ENCODE measurements at places on chromosomes 5 and 9. TPM values are rescaled to one million over a fixed set of nuclear protein-coding genes. Genes with fewer than 3 reads are reported as not detected.

The TMEM174 gene
- polyA plus RNA-seq, result not detected

The PRDM9 gene
- not detected for polyA plus RNA-seq

The IL9 gene
- polyA plus RNA-seq, result not detected

The FSD1L gene
- polyA plus RNA-seq, result 1.8 TPM

The PTPRD gene
- polyA plus RNA-seq, result 18.1 TPM

The ADGRD2 gene
- not detected for polyA plus RNA-seq

The SLC34A3 gene
- polyA plus RNA-seq, result not detected

The FBXL7 gene
- polyA plus RNA-seq, result 21.1 TPM

The WNK2 gene
- polyA plus RNA-seq, result 0.53 TPM

The IL3 gene
- polyA plus RNA-seq, result not detected

The PIP5K1B gene
- polyA plus RNA-seq, result 3.3 TPM

The ADGRV1 gene
- 2.7 TPM for polyA plus RNA-seq

The NUTM2F gene
- polyA plus RNA-seq, result not detected

The FOXD4L6 gene
- polyA plus RNA-seq, result not detected

The FREM1 gene
- 0.79 TPM for polyA plus RNA-seq

The GMCL2 gene
- polyA plus RNA-seq, result not detected

The ACTBL2 gene
- polyA plus RNA-seq, result not detected

The CER1 gene
- not detected for polyA plus RNA-seq

The TMEM8B gene
- 20.6 TPM for polyA plus RNA-seq

The RETREG1 gene
- 2.7 TPM for polyA plus RNA-seq

The TXNDC8 gene
- not detected for polyA plus RNA-seq

The ADRB2 gene
- polyA plus RNA-seq, result 0.41 TPM

The PCDHGA7 gene
- polyA plus RNA-seq, result 2.3 TPM

The SLC27A6 gene
- polyA plus RNA-seq, result 5.2 TPM

The ANXA2R gene
- polyA plus RNA-seq, result 1.6 TPM

The SMIM3 gene
- polyA plus RNA-seq, result 20.9 TPM

The DNM1 gene
- 7.6 TPM for polyA plus RNA-seq

The IL5 gene
- not detected for polyA plus RNA-seq

The QRFP gene
- not detected for polyA plus RNA-seq

The FAM163B gene
- 0.21 TPM for polyA plus RNA-seq

The GZMA gene
- 1.5 TPM for polyA plus RNA-seq

The LCNL1 gene
- polyA plus RNA-seq, result 0.17 TPM

The F2RL1 gene
- 0.88 TPM for polyA plus RNA-seq

The TAS2R1 gene
- polyA plus RNA-seq, result not detected

The OTULINL gene
- 5.6 TPM for polyA plus RNA-seq

Measured in ovary (tissue), 10 donors.